ENCODE measurements at places on chromosomes 5 and 9.

GRCh38 chr5:58127255-58128220 lies 332.3 kb downstream of the PLK2 start:
- no peak overlapping the region for H3K27ac ChIP-seq
- no peaks in the 10 kb centered on the region for H3K27me3 ChIP-seq
- DNase-seq = no peak

DNA sequence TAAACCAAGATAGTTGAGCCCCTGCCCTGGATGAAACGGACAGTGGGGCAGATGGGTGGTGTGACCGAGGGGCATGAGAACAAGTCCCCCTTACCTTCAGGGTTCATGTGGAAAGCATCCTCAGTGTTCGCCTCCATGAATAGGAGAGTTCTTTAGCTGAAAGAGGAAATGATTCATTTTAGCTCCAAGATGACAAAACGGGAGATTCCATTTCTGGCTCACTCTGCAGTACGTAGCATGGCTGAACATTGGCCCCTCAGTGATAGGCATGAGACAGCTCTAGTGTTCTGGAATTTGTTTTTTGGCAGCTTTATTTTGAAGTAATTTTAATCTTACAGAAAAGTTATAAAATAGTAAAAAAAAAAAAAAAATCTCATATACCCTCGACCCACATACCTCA lies 70.2 kb upstream of the AGXT2 start:
- no peaks in the 10 kb centered on the region for H3K27me3 ChIP-seq
- H3K4me3 ChIP-seq = no peak overlapping the region
- H3K27ac ChIP-seq = peak overlapping the region; percentile 68
- DNase-seq = peak; percentile 82
- H3K36me3 ChIP-seq = no peaks in the 10 kb centered on the region
- peaks cover 19% of the 10 kb centered on the region for H3K4me1 ChIP-seq

GRCh38 chr5:11878814-11879213 lies 25.4 kb downstream of the CTNND2 start:
- H3K27me3 ChIP-seq = no peaks in the 10 kb centered on the region
- H3K27ac ChIP-seq = no peak overlapping the region
- no peak overlapping the region for H3K4me3 ChIP-seq
- H3K4me1 ChIP-seq = no peaks in the 10 kb centered on the region
- no peak for DNase-seq

DNA sequence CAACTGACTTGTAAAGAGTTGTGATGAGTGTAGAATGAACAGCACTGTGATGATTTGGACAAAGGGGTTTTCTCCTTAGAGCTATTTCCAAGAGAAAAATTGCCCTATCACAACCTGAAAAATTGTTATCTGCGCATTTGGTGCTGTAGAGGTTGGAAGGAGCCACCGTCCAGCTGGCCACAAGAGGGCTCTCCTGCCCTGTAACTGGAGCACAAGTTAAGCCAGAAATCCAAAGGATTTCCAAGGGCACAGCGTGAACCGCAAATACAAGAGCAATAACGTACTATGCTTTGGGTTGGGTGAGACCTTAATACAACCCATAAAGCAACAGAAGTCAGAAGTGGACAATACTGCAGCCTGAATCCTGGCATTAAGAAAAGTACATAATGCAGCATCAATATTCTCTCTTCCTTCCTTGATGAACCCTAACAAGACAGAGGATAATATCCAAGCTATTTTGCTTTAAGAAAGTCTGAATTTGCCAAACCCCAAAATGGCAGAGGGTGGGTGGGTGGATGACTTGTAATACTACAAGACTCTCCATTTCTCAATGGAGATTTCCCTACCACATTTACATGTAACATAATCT lies 56.8 kb upstream of the SMIM32 start:
- H3K36me3 ChIP-seq = no peaks in the 10 kb centered on the region
- H3K4me1 ChIP-seq = no peaks in the 10 kb centered on the region
- H3K27me3 ChIP-seq = peaks cover 23% of the 10 kb centered on the region

- peak; percentile 86 for DNase-seq
- H3K36me3 ChIP-seq = no peaks in the 10 kb centered on the region
- H3K27ac ChIP-seq = peak overlapping the region; percentile 97
- H3K4me1 ChIP-seq = peaks cover 41% of the 10 kb centered on the region
- H3K27me3 ChIP-seq = no peaks in the 10 kb centered on the region
- H3K4me3 ChIP-seq = no peak overlapping the region
Measured at GRCh38 chr9:109816490-109816889, 36.5 kb downstream of the PALM2AKAP2 start.

DNA sequence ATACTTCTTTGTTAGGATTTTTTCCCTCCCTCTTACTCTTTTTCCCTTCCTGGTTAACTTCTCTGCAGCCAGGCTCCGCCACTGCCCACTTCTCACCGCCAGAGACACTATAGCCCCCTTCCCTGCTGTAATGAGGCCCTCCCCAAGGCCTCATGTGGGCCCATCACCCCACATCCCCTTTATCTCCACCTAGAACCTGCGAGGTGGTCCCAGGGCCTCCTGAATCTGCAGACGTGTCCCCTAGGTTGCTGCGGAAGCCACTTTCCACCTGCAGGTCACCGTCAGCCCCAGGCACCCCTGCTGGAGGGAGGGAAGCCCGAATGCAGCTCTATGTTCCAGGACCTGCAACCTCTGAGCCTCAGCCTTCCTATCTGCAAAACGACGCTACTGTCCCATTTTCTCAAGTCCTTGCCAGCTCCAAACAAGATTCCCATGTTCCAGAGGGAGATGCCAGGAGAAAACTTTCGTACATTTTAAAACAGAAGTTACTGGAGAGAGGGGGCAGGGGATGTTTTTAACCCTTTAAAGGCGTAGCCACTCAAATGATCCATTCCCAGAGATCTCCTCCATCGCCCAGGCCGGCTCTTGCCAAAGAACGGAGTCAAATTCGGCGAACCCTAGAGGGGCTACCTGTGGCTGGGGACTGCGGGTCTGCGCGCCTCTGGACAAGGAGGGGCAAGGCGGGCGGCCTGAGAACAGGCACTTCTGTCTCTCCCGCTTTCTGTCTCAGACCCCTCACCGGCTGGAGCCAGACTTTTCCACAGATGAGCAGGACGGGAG lies 929 bp downstream of the SH3PXD2B start:
- peak; percentile 82 for DNase-seq
- H3K27ac ChIP-seq = peak overlapping the region; percentile 95
- H3K36me3 ChIP-seq = no peaks in the 10 kb centered on the region
- H3K4me3 ChIP-seq = peak overlapping the region; percentile 97
- no peaks in the 10 kb centered on the region for H3K27me3 ChIP-seq

DNA sequence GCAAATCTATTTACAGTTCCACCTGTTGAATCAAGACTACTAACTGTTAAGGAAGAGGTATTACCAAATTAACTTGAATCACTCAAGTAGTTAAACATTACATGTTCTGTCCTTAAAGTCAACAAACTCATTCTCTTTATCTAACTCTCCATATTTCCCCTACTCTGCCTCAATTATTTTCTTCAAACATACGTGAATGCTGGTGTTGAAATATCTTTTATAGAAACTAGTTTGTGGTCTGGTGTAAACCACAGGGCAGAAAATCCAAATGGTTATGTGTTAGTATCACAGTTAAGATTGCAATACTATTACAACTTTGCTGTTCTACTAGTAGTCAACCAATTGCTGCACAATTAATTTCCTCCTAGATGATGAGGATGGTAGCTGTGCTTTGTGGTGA lies 603.5 kb downstream of the KCTD16 start:
- DNase-seq = no peak
- H3K36me3 ChIP-seq = no peaks in the 10 kb centered on the region
- no peak overlapping the region for H3K27ac ChIP-seq

DNA sequence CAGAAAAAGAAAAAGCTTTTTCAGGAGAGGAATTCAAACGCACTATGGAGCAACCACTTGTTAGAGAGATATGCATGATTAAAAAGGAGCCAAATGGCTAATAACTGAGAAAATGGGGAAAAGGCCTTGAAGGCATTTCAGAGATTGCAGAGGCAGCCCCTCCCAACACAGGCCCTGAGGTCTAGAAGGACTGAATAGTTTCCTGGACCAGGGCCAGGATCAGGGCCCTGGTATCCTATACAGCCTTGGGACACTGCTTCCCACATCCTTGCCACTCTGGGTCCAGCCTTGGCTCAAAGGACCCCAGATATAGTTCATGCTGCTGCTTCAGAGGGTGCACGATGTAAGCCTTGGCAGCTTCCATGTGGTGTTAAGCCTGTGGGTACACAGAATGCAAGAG lies 20.7 kb upstream of the FEM1C start:
- no peak for DNase-seq
- H3K27me3 ChIP-seq = no peaks in the 10 kb centered on the region
- no peaks in the 10 kb centered on the region for H3K36me3 ChIP-seq
- no peak overlapping the region for H3K27ac ChIP-seq

DNA sequence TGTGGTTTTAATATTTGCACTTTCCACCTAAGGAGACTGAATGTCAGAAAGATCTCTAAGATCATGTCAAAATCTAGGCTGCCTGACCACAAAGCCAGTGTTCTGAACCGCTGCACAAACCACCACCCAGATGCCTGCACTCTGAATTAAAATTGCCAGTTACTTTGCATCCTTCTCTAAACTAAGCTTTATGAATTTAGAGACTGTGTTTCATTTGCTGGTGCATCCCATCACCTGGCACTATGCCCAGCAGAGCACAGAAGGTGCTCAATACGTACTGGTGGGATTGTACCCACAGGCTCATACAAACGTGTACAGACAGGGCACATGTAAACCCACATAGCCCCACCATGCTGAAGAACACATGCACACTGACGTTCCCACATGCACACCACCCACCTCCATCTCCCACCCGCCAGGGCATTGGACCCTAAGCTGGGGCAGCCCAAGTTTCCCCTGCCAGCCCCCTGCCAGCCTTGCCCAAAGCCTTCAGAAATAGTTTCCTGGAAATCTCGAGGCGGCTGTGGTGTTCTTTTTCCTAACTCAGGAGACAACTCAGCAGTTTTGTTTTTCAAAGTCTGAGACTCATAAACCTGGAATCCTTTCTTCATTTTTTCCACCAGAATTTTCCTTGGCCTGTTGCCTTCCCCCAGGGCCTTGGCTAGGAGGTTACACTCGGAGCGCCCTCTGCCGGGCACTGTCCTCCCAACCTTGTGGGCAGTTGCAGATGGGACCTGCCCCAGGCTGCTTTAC lies 9.6 kb upstream of the TRAF1 start:
- no peaks in the 10 kb centered on the region for H3K27me3 ChIP-seq
- no peaks in the 10 kb centered on the region for H3K36me3 ChIP-seq

Measured in osteoblast (primary cell).